CD4-positive, alpha-beta T cell treated with Interleukin-15 for 4 hours (primary cell): ENCODE measurements at places on chromosomes 16 and 17.

- no peak for DNase-seq
Measured at GRCh38 chr17:16918443-16918842, 53.5 kb downstream of the TNFRSF13B start.

GRCh38 chr16:87486282-87486681 is 6.5 kb downstream of the ZCCHC14 start:
- DNase-seq: no peak

DNA sequence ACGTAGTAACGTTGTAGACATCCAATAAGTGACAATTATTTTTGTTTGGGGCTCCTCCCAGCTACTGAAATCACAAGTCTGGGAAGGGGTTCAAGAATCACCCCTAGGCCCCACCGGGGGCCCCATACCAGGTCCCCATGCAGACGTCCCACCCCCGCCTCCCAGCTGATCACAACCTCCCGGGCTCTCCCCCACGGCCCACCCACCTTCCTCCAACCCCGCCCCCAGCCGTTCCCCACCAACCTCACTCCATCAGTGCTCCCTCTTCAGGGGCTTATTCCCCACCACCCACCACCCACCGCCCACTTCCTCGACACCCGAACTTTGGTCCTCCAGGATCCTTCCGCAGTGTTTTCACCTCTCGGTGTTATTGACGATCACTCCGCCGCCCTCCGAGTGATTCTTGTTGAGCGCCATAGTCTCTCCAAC is 240 bp downstream of the WBP2 start:
- DNase-seq: no peak

- no peak for DNase-seq
Measured at GRCh38 chr16:76614269-76614668, 337.1 kb downstream of the CNTNAP4 start.

- no peak for DNase-seq
Measured at GRCh38 chr17:80967404-80967872, 24.2 kb upstream of the CHMP6 start.

DNA sequence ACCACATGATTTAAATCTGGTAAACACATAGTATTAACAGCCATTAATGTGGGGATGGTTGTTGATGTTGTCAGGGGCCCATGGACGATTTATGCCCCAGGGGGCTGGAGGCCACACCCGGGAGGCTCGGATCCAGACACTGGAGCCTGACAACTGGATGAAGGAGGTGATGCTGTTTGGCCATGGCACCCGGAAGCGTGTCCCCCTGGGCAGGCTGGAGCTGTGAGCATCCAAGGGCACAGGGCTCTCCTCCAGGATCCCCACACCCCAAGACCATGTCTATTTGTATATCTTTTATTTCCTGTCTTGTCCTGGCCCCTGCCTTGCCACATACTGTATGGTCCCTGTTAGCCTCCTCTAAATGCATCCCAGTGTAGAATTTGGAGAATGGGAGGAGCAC is 4.6 kb downstream of the RSAD1 start:
- no peak for DNase-seq
